DMS79 treated with DMSO at 0.1 percent for 48 hours (cell line): ENCODE measurements at places on chromosomes 4 and X.
A peak's percentile ranks its signal among the peaks of the same experiment; 100 is the strongest.

DNA sequence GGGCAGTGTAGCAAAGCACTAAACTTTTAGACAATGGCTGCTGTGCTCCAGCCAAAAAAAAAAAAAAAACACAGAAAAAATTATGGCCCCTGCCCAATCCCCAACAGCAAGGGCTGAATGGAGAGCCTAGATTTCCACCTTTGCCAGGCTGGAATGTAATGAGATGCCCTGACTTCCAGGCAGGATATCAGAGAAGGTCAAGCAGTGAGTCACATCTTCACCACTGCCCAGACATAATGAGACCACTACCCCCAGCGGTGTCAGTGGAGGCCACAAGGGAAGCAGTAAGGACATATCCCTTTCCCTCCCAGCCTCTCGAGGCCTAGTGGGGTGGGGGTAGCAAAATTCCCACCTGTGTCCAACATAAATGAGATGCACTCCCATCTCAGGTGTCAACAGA is 216.3 kb upstream of the LEF1 start:
- no peak for DNase-seq

GRCh38 chrX:22136711-22137110 is 104.6 kb downstream of the PHEX start:
- DNase-seq, result no peak

- peak; percentile 37 for DNase-seq
These were observed 167.0 kb upstream of the GALNT7 start for GRCh38 chr4:173001571-173001970.

DNA sequence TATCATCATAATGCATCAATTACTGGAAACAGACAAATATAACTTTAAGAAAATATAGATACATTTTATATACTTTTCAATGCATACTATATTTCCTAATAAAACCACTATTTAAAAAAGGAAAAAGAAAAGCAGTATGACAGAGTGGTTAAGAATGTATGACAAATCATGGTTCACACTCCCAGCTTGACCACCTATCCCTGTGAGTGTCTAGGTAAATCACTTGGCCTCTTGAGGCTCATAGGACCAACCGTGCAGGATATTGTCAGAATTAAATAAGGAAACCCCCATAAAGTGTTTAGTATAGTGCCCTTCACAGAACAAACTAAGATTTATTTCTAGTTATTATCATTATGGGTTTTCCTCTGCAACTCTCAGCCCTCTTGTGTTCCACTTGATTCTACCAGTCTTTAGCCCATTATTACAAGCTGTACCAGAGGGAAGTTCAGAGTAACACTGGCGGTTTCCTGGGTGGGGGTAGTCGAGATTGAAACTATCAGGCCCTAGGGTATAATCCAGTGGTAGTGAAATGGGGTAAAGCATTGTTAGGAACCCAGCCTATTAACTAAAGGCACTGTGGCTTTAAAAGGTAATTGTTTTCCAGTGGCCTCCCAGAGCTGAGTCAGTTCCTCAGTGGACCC is 55.5 kb upstream of the PAK3 start:
- DNase-seq, result no peak

- peak; percentile 8 for DNase-seq
These were observed 6.8 kb upstream of the TCEANC start for GRCh38 chrX:13646154-13646549.

- DNase-seq, result no peak
These were observed 338.1 kb upstream of the F9 start for GRCh38 chrX:139192386-139192961.
